ENCODE measurements at places on chromosomes 6 and 20.

- DNase-seq = no peak
These were observed 33.1 kb downstream of the NDRG3 start for GRCh38 chr20:36712775-36713174.

DNA sequence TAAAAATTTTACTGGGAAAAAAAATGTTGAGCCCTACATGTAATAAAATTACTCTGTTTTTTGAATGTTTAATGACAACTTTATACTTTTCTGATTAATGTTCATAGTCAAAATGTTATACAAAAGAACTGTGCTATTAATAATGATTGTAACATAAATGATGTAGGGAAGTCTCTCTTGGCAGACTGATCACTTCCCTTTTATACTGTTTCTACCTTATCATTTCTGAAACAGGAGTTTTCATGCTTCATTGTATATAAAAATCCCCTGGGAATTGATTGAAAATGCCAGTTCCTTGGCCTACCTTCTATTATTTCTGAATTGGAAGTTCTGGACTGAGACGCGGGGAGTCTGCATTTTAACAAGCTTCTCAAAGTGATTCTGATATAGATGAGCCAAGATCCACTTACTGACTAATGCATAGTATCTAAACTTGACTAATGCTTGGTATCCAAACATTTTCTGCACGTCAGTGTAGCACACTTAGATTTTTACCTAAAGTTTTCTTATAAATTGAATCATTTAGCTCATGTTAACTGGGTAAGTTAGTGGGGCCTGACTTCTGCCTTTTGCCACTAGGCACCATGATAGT lies 7.2 kb upstream of the HDAC2 start:
- DNase-seq = no peak

- DNase-seq = peak; percentile 74
These were observed 130.5 kb downstream of the MYB start for GRCh38 chr6:135311446-135312200.

DNA sequence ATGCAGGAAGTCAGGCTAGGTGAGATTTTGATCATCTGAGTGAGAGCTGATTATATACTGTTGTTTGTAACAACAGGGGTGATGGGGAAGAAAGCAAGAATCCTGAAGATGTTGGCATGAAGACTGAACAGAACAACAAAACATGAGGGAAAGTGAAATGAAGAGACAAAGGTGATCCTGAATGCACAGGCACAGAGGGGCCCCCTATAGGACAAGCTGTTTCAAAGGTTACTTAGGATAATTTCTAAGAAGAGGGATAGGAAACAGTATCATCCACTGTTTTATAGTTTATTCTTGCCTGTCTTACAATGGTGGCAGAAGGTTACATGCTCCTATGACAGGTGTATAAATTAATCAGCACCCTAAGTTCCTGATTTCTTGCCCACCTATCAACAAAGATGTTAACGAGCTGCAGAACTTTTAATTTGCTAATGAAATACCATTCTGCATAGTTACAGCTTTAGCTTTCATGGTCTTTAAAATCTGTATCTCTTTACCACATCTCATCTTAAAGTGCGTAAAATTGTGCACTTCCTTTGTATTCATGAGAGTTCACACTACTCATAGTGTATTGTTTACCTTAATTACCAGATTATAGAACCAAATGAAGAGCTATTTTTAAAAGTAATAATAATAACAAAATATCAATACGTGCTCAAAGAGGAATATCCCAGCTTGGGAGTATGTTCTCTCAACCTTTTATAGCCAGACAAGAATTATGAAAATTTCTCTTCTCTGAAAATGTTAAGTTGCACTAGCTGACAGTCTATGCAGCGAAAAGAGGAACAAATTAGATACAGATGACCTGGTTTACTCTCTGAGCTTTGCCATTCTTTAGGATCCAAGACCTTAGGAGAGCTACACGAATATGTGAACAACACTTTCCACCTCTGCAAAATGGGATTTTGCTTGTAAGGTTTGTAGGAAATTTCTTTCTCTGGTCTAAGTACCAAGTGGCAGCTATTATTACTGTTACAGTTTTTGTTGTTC lies 192.5 kb downstream of the EDN1 start:
- DNase-seq = no peak

- no peak for DNase-seq
These were observed 112.7 kb upstream of the THBS2 start for GRCh38 chr6:169366258-169366901.

DNA sequence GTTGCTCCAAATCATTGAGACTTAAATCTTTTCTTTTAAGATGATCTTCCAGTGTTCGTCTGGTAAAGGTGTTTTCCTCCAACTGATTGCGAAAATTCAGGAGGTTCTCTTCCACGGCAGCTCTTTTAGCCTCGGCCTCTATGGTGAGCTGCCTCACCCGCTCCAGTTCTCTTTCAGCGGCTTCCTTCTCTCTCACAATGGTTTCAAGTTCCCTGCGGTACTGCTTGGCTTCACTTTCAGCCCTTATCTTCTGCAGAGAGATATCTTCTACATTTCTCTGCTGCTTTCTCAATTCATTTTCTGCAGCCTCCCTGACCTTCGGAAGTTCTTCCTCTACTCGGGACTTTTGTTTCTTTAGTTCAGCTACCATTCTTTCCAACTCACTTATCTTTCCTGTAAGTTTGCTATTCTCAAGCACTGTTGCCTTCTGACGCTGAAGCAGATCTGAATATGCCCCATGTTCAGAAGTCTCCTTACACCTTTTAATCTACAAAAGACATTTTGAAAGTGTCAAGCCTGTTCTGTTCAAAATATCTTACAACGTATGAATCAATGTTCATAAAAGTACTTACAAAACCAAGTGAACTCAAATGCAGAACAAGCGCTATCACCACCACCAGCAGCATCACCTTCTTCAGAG lies 22.3 kb downstream of the DST start:
- no peak for DNase-seq

DNA sequence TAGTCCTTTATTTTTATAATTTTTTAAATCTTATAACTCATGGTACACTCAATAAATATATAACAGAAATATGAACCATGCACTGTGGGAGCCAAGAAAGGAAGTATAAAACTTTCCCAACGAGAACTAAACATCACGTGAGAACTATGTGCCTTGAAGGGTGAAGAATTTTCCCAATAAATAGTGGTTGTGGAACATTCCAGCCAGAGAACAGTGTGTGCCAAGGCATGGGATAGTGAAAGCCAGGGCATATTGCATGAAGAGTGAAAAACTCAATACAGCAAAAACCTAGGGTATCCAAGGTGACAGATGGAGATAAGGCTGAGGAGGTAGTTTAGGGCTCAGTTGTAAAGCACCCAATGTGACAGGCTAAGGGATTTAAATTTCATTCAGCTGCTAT lies 86.1 kb downstream of the SIM1 start:
- DNase-seq = no peak

DNA sequence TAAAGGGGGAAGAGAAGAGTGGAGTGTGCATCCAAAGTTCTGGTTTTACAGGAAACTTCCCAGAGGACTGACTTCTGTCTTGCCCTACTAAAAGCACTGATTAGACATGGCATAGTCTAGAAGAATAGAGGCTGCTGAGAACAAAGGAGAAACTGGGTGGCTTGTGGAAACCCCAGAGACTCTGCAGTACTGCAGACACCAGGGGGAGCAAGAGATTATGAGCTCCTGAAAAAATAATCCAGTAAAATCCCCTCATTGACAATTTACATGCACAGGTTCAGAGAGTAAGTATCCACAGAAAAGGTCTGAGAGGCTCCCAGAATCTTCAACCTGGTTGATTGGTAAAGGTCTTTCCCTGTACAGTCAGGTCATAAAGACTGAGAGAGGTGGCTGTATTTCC lies 48.7 kb upstream of the CLVS2 start:
- no peak for DNase-seq

GRCh38 chr20:50624351-50625016 lies 66.9 kb downstream of the RIPOR3 start:
- DNase-seq = peak; percentile 60
